ENCODE measurements at places on chromosomes 1 and 21.

- DNase-seq = no peak
Observed at GRCh38 chr1:109917768-109918606, 7.3 kb downstream of the CSF1 start.

DNA sequence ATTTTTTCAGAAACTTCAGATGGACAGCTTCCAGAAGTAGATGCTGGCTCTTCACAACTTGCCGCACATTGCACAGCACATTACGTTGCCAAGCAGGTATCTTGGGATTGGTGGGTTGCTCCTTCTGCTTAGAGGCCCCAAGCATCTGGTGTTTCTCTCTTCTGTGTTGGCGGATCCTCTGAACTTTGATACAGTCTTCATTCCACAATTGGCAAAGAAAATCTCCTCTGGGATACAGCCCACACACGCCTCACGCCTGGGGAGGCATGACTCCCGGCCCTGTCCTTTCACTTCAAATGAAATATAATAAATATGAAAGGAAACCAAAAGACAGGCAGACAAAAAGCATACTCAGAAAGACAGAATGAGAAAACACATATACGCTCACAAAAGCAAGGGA lies 72.3 kb upstream of the PPP2R5A start:
- DNase-seq = no peak

DNA sequence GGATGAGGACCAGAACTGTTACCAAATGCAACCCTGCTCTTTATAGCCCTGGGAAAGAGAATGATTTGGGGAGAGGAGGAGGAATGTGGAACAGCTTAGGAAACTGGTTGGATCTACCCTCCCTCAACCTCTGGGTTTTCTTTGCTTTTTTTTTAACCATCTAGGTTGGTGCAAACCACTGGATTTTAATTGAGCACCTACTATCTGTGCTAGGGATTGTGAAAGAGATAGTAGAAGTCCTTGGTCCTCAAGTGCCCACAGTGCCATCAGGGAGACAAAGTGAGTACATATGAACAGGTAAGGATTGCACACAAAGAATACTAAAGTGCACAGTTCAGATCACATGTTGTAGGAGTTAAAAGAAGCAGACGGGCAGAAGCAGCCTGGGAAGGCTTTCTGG lies 4.7 kb downstream of the TAGLN2 start:
- no peak for DNase-seq

DNA sequence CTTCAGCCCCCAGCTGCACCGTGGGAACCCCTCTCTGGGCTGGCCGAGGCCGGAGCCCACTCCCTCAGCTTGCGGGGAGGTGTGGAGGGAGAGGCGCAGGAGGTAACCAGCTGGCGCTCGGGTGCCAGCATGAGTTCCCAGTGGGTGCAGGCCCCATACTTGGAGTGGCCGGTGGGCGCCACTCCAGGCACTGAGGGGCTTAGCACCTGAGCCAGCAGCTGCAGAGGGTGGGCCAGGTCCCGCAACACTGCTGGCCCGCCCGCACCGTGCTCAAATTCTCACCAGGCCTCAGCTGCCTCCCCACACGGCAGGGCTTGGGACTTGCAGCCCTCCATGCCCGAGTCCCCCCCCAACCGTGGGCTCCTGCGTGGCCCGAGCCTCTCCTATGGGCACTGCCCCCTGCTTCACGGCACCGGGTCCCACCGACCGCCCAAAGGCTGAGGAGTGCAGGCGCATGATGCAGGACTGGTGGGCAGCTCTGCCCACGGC lies 47.2 kb downstream of the LRRC53 start:
- no peak for DNase-seq

DNA sequence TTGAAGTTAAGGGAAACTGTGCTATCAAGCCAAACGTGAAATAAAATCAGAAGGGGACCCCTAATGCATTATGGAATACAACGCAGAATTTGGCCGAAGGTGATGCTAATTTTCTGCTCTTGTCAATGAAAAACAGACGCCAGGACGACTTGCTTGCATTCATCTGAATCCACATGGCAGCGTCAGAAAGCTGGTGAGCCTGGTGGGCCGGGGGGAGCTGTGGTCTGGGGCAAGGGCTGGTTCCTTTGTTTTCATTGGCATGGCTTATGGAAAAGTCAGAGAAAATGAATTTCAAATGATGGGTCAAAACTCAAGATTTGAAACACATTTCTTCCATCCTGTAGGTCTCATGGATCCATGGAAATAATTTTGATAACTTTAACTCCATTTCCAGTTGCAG lies 86.4 kb upstream of the RUNX1 start:
- DNase-seq = no peak

DNA sequence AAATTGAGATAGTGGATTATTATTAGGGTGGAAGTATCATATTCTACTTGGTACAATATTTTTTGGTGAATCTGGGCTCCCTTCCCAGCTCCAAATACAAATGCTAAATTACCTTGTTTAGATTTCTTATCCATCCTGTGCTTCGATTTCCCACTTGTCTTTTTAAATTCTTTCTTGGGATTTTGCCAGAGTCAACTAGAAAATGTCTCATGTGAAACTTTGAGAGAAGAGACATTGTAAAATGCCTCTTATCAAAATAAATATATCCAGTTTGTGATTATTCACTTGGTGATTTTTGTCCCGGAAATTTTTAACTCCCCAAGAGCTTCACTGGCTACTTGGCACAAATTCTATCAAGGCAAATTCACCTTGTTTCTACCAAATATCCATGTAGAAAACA lies 202.0 kb downstream of the FMN2 start:
- DNase-seq = no peak

GRCh38 chr1:3234281-3234680 lies 165.3 kb downstream of the PRDM16 start:
- DNase-seq = no peak

GRCh38 chr1:79852004-79852403 lies 845.5 kb upstream of the ADGRL4 start:
- DNase-seq = no peak

DNA sequence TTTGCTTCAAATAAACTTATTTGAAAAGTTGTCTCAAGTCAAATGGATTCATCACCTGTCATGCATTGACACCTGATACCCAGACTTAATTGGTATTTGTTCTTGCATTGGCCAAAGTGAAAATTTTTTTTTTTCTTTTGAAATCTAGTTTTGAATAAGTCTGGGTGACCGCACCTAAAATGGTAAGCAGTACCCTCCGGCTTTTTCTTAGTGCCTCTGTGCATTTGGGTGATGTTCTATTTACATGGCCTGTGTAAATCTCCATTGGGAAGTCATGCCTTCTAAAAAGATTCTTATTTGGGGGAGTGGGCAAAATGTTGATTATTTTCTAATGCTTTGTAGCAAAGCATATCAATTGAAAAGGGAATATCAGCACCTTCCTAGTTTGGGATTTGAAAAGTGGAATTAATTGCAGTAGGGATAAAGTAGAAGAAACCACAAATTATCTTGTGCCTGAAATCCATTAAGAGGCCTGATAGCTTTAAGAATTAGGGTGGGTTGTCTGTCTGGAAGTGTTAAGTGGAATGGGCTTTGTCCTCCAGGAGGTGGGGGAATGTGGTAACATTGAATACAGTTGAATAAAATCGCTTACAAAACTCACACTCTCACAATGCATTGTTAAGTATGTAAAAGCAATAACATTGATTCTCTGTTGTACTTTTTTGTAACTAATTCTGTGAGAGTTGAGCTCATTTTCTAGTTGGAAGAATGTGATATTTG lies 11.9 kb downstream of the TARDBP start:
- no peak for DNase-seq

DNA sequence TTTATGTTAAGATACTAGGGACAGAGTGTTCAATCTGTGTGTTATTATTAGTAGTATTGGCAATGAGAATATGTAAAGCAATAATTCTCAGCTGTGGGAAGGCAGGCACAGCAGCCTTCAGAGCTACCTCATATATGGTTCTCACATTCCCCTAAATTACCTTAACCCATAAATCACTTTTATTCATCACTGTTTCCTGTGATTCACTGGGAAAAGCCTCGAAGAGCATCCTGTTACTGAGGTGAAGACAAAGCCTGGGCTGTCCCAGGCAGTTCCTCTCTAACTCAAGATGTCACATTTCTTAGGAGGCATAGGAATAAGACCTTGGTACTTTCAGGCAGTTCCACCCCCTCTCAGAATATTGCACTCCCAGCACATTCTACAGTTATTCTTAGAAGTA lies 965.7 kb downstream of the NCAM2 start:
- DNase-seq = no peak

- DNase-seq = no peak
Observed at GRCh38 chr1:116147972-116148371, 36.8 kb downstream of the MAB21L3 start.

- no peak for DNase-seq
Observed at GRCh38 chr1:227789084-227790033, 26.1 kb upstream of the PRSS38 start.

DNA sequence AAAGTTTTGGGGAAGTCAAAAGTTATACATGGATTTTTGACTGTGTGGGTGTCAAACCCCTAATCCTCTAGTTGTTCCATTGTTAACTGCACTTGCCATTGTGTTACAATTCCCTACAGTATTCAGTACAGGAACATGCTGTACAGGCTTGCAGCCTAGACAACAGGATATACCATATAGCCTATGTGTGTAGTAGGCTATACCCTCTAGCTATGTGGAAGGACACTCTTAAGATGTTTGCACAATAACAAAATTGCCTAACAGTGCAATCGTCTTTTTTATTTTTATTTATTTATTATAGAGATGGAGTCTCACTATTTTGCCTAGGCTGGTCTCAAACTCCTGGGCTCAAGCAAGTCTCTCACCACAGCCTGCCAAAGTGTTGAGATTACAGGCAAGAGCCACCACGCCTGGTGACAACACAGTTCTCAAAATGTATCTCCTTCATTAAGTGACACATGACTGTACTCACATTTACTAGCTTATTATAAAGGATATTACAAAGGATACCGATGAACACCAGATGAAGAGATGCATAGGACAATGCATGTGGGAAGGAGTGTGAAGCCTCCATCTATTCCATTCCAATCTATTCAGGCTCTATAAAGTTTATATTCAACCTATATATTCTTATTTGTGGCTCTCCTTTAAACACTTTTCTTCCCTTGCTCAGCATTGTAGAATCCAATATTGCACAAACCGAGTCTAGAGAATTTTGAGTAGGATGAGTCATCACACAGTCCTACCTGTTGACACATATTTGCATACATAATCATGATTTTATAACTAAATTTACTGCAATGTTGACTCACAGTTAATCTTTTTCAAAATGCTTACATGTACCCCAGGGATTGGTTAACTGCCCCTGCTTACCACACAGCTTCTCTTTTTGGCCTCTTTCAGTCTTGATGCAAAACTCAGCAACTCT lies 28.4 kb upstream of the CEP350 start:
- DNase-seq = no peak

DNA sequence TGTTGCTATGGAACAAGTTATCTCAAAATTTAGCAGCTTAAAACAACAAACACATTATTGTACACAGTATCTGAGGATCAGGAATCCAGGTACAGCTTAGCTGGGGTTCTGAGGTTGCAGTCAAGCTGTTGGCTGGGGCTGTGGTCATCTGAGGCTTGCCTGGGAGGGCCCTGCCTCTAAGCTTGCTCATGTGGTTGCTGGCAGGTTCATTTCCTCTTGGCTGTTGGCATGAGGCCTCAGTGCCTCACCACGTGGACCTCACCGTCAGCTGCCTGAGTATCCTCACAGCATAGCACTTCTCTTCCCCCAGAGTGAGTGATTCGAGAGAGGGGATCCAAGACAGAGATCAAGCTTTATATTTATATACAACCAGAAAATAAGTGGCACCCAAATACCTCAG lies 18.6 kb downstream of the NTPCR start:
- no peak for DNase-seq

GRCh38 chr1:28301368-28302174 lies 27.3 kb upstream of the MED18 start:
- DNase-seq = no peak

DNA sequence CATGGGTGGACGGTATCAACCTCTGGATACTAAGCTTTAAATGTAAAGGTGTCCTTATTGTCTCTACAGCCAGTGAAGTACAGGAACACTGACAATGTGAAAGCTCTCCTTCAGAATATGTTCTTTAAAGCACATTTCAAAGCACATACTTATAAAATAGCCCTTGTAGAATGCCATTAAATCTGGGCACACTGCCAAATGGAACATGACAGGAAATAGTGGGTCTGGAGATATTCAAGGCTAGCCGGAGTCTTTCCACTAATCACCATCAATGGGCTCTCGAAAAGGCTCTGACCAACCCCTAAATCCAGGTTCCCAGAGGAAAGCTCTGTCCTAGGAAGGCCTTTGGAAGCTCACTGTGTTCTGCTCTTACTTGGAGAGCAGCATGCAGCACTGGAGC lies 46.6 kb downstream of the PLD5 start:
- no peak for DNase-seq

DNA sequence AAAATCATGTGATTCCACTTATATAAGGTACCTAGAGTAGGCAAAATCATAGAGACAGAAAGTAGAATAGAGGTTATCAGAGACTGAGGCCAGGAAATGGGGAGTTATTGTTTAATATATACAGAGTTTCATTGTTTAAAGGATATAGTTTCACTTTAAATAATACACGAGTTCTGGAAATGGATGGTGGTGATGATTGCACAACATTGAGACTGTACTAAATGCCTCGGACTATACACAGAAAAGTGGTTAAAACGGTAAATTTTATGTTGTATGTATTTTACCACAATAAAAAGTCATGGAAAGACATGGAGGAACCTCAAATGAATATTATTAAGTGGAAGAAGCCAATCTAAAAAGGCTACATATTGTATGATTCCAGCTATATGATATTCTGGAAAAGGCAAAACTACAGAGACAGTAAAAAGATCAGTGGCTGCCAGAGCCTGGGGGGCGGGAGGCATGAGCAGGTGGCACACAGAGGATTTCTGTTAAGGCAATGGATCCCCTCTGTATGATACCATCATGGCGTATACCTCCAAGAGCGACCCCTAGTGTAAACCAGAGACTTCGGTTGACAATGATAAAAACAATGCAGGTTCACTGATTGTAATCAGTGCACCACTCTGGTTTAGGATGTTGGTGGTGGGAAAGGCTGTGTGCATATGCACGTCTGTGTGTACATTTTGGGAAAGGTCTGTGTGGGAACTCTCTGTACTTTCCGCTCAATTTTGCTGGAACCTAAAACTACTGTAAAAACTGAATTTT lies 7.5 kb downstream of the C1orf198 start:
- DNase-seq = no peak
